H4 (cell line): ENCODE measurements at places on chromosomes 4 and X.

- no peak for DNase-seq
Measured at GRCh38 chr4:138063581-138063980, 178.6 kb downstream of the SLC7A11 start.

GRCh38 chr4:87843936-87844335 lies 11.2 kb downstream of the MEPE start:
- peak; percentile 89 for DNase-seq

GRCh38 chr4:108204518-108204917 lies 35.8 kb upstream of the LEF1 start:
- no peak for DNase-seq

- DNase-seq, result no peak
Measured at GRCh38 chrX:111671668-111672067, 9.3 kb upstream of the ALG13 start.

- no peak for DNase-seq
Measured at GRCh38 chr4:108072300-108072699, 82.6 kb downstream of the HADH start.

GRCh38 chr4:71184195-71184781 lies 154.5 kb upstream of the SLC4A4 start:
- peak; percentile 75 for DNase-seq

DNA sequence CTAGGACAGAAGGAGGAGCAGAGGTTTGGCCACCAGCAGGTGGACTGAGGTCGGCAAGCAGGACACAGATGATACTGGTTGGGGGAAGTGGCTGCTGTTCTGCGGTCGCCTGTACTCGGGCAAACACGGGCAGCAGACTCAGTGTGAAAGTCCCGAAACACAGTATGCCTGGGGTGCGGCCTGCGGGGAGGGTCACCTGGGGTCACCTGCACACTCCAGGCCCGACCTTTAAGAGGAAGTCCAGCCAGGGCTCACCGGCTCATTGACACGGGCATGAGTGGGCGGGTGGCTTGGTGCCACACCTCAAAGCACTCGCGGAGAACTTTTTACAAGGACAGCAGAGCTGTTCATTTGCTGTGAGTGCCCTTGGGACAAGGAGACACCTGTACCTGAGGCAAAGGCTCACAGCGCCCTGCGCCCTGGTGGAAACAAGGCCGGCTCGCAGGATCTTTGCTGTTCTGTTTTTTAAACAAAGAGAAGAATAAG lies 71.5 kb upstream of the MXD4 start:
- DNase-seq, result peak; percentile 5

- no peak for DNase-seq
Measured at GRCh38 chr4:83316459-83317165, 18.0 kb downstream of the HPSE start.

GRCh38 chrX:100995469-100995868 lies 26.0 kb downstream of the ARL13A start:
- peak; percentile 69 for DNase-seq

GRCh38 chrX:16946361-16946964 lies at the start of gene REPS2:
Gene REPS2 (plus strand): TSS chrX:16946658. CDS start chrX:16946862, 204 bp downstream.
- peak; percentile 51 for DNase-seq

DNA sequence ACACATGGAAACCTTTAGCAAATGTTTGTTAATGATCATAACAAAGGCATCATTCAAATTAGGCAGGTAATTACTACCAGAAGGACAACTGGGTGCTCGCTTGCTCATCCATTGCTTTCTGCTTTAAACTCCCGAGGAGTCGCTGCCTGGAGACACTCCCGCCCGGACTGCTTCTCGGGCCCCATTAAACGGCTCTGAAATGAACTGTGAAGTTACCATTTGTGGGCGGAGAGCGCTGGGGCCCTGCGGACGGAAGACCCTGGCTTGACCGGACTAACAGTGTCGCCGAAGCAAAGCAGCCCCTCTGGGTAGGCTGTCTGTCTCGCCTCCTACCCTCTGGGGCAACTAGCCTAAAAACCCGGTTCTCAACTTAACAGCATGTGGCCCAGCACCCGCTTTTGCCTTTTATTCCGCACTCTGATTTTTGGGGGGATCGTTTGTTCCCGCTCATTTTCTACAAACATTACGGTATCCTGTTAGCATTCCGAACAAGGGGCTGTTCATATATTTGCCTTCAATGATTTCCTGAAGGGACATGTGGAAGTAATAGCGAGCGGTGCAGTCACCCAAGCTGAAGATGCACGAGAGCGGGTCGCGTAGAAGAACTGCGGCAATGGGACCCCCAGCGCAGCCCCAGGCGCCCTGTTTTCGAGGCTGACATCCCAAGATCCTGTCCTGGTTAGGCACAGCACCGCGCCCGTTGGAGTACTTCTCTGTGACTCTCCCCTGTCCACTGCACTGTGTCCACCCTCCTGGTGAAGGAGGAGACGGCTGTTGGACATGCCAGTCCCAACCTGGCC lies 1.6 kb upstream of the PDGFRA start:
- DNase-seq, result peak; percentile 51

GRCh38 chrX:72358313-72358712 lies 52.6 kb upstream of the CITED1 start:
- no peak for DNase-seq

- DNase-seq, result no peak
Measured at GRCh38 chr4:336099-336892, 1.3 kb upstream of the ZNF141 start.

- no peak for DNase-seq
Measured at GRCh38 chr4:89562746-89563145, 255.1 kb upstream of the GPRIN3 start.

- no peak for DNase-seq
Measured at GRCh38 chr4:4529392-4529791, 12.5 kb downstream of the STX18 start.

GRCh38 chr4:88865046-88865445 lies 167.4 kb upstream of the NAP1L5 start:
- DNase-seq, result no peak

GRCh38 chrX:20514358-20514757 lies 247.6 kb upstream of the RPS6KA3 start:
- DNase-seq, result peak; percentile 78

DNA sequence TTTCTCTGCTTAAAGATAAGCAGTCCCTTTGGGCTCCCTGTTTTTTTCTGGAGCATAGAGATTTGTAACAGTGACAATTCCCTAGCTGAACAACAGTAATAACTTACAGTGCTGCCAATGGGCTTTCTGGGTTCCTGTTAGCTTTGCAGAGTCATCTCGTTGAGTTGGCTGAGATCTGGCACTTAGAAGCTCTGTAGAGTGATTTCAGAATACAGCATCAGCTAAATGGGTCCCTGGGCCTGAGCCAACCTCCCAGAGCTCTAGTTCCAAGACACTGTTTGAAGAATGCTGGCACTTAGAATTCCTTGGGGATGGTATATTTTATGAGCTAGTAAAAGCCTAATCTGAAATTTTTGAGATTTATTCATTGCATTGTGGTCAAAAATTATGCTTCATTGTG lies 43.5 kb upstream of the SERTM2 start:
- peak; percentile 14 for DNase-seq

- DNase-seq, result no peak
Measured at GRCh38 chr4:162644346-162644745, 480.5 kb upstream of the FSTL5 start.

- no peak for DNase-seq
Measured at GRCh38 chr4:70452946-70453345, 19.1 kb upstream of the MUC7 start.

DNA sequence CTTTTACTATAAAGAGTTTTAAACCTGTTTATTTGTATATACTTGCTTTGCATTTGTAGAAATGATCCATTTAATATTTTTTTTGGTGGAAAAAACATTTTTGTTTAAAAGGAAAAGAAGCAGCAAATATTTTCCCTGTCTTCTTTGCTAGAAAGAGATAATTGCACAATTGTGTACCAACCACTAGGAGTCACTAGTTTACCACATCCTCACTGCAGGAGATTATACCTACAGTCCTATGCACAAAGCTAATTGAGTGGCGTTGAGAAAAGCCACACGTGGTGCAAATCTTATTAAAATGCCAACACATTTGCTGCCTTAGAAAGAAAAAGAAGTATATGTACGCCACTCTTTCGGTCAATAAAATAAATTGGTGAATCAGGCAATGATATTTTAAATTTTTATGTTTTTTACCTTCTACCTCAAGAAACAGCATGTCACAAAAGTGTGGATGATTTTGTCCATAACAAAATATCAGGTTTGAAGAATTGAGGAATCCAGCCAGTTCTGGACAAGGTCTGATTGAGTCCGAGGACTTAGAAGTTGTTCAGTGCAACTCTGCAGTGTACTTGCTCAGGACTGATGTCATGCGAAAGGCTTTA lies 102.9 kb downstream of the GRXCR1 start:
- DNase-seq, result peak; percentile 58

- DNase-seq, result peak; percentile 43
Measured at GRCh38 chr4:109072595-109072994, 229.9 kb downstream of the COL25A1 start.

- DNase-seq, result no peak
Measured at GRCh38 chrX:3252744-3253143, 93.7 kb downstream of the MXRA5 start.

GRCh38 chr4:84032372-84032771 lies 466.7 kb downstream of the NKX6-1 start:
- no peak for DNase-seq

- DNase-seq, result no peak
Measured at GRCh38 chr4:168057412-168057811, 34.9 kb upstream of the ANXA10 start.

DNA sequence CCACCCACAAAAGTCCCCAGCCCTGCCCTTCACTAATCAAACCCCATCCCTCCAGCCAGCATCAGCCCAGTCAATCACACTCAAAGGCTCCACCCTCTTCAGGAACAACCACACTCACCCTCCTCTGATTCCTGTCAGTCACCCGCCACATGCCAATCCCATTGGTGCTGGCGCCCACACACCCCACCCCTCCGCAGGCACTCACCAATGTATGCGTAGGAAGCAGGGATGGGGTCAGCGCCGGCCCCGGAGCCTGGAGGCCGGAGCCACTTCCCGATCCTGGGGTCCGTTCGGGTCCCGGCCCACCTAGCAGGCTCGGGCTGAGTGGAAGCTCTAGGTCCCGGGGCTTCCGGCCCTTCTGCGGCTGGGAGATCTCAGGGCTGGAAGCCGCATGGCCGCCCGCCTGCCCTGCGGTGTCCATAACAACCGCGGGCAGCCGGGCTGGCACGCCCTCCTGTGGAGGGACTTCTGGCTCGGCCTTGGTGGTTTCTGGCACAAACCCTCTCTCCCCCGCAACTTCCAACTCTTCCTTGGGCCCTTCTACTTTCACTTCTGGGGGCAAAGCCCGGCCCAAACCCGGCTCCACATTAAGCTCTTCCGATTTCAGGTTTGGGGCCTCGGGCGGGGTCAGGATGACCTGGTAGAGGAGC lies 7.9 kb upstream of the CFP start:
- no peak for DNase-seq

- no peak for DNase-seq
Measured at GRCh38 chr4:141144207-141144606, 10.9 kb upstream of the RNF150 start.

- DNase-seq, result peak; percentile 72
Measured at GRCh38 chr4:34181891-34182290, 2062.4 kb downstream of the ARAP2 start.

GRCh38 chr4:110905367-110905766 lies 282.5 kb upstream of the PITX2 start:
- no peak for DNase-seq
